HFFc6 (cell line): ENCODE measurements at places on chromosomes 13 and 19.

GRCh38 chr13:83796364-83796763, 85.9 kb downstream of the SLITRK1 start:
- DNase-seq = no peak

DNA sequence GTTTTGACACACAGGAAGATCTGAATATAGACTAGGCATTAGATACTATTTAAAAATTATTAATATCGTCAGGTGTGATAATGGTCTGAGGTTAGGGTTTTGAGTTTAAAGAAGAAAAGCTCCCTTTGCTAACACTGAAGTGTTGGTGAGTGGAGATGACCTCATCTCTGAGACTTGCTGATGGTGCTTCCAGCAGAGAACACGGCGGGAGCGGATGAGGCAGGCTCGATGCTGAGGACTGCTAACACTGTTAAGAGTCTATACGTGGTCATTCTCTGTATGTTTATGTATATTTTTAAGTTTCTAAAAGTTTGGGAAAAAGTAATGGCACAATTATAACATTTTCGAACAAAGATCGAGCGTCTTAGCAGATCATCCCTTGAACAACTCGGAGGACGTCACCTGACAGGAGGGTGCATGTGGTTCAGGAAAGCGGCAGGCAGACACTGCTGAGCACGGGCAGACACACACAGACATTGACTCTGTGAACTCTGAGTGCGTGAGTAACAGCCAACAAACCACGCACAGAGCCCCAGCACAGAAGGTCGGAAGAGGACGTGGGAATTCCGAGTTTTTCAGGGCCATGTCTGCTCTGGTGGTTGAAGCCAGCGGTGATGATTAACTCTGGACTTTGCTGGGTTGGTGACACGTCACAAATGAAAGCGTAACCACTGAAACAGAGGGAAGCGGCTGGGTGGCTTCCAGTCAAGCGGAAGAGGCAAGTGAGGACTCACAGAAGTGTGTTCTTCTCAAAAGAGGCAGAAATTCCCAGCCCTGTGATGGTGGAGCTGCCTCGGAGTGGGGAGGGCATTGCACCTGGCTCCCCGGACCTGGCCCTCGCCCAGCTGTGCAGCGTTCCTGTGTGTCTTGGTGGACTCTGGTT, 91.9 kb upstream of the TEX29 start:
- DNase-seq = no peak

DNA sequence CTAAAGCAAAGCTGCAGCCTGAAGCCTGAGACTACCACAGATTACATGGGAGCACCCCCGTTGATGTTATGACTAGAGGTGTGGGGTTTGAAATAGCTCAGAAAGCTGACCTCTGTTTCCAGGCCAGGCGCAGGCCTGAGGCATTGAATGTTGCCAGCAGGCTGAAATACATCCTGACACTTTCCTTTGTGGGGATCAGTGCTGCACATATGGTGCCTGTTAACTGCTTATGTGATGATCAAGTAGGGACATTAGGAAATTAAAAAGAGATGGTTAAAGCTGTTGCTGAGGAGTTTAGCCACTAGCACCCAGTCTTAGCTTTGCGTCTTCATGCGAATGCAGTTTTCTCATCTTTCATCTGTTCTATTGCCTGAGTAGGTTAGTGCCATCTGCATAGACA, 83.2 kb downstream of the CCNA1 start:
- DNase-seq = no peak

GRCh38 chr13:53601113-53601512, 572.5 kb downstream of the OLFM4 start:
- DNase-seq = no peak

DNA sequence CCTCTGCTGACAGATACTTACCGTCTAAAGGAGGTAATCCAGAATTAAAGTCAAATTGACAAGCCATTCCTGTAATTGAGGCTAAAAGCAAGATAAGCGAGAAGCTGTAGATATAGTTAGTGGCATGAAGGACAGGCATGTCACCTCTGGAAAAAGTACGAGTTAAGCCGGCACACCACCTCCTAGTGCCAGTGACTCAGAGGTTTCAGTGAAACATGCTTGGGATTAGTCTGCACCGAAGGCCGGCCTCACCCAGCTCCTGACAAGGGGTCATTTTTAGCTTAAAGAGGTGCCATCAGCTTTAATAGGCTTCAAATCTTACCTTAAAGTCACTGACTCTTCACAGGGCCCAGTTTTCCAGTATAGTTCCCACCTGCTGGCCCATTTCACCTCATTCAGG, 838.0 kb downstream of the UQCRFS1 start:
- no peak for DNase-seq

GRCh38 chr13:102928941-102929675, 83.3 kb downstream of the ERCC5 start:
- DNase-seq = no peak

GRCh38 chr19:30656520-30657100, 284.4 kb downstream of the ZNF536 start:
- no peak for DNase-seq

- no peak for DNase-seq
Measured at GRCh38 chr13:25659091-25659795, 287.5 kb downstream of the ATP8A2 start.

GRCh38 chr13:80390338-80390737, 49.4 kb upstream of the SPRY2 start:
- DNase-seq = no peak

DNA sequence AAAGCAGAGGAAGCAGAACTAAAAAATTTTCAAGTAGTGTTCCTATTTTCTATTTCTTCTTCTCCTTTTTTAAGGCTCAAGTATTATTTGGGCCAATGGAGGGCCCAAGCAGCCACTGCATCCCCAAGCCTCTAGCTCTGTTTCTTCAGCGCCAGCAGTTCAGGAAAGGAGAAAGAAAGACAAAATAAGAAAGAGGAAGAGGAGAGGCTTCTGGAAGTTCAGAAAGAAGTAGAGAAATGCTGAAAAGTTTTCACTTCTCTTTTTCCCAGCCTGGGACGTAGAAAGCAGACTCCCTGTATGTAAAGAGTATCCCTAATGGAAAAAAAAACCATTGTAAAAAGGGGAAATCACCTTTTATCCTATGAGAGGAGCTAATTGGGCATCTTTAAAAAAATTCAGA, 165.5 kb upstream of the KLF12 start:
- no peak for DNase-seq

GRCh38 chr13:98267080-98267912, 90.2 kb upstream of the RNF113B start:
- no peak for DNase-seq

GRCh38 chr19:51571599-51571998, 516 bp downstream of the ZNF175 start:
- DNase-seq = no peak

- DNase-seq = no peak
Measured at GRCh38 chr13:51628059-51628852, 44.0 kb downstream of the WDFY2 start.

- no peak for DNase-seq
Measured at GRCh38 chr19:13033244-13033643, 38.0 kb downstream of the NFIX start.

DNA sequence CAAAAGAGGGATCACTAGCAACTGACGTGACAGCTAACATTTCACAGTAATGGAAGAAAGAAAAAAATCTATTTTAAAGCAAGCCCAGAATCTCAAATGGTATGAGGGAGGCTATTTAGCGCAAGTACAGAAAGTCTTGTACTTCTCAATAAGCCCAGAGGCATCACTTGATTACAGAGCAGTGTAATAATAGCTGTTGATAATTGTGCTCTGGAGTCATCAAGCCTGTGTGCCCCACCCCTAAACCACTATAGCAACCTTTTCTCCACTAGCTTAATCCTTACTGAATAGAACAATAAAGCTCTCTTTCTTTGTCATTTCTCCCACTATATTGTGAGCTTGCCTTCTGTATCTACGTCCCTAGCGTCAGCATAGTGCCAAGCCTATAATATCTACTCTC, 56.6 kb downstream of the FREM2 start:
- no peak for DNase-seq

- DNase-seq = no peak
Measured at GRCh38 chr19:2611483-2612464, 90.7 kb downstream of the GNG7 start.

GRCh38 chr19:35790981-35791813, 15.8 kb downstream of the ARHGAP33 start:
- no peak for DNase-seq

DNA sequence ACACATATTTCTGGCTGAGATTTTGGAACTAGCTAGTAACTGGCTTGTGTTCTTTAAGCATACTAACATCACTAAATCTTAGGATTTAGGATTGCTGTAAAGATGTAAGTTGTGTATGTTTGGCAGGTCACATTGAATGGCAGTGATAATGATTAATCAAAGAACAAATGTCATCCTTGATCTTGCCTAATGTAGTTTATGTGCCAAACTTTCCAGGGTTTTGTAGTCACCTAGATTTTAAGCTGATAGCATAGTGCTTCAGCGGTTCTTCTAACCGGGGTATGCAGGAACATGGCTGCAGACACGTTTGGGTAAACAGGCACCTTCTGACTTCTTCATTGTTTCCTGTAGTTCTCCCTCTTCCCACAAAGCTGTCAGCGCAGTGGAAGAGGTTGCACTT, 9.7 kb downstream of the CLN5 start:
- no peak for DNase-seq

DNA sequence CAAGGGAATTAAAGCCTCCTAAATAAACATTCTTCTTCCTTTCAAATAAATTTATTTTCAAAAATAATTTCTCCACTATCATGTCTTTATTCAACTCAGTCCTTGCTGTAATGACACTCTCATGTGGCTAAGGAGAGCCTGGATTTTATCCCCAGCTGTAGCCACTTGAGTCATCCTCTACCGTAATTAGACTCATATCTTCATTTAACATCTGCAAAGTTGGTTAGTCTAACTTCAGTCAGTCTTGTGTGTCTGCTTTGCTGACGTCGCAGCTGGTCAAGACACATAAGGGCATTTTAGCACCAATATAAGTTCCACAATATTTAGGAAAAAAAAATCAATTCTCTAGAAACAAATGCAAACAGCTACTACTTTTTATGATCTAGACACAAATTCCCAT, 776.4 kb upstream of the ATXN8OS start:
- no peak for DNase-seq

DNA sequence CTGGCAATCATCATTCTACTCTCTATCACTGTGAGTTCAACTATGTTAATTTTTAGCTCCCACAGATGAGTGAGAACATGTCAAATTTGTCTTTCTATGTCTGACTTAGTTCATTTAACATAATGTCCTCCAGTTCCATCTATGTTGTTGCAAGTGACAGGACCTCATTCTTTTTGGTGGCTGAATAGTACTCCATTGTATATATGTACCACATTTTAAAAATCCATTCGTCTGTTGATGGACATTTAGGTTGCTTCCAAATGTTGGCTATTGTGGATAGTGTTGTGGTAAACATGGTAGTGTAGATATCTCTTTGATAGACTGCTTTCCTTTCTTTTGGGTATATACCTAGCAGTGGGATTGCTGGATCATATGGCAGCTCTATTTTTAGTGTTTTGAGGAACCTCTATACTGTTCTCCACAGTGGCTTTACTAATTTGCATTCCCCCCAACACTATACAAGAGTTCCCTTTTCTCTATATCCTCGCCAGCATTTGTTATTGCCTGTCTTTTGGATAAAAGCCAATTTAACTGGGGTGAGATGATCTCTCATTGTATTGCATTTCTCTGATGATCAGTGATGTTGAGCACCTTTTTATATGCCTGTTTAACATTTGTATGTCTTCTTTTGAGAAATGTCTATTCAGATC, 124.1 kb downstream of the PCCA start:
- DNase-seq = no peak

- DNase-seq = no peak
Measured at GRCh38 chr13:85626603-85627002, 172.6 kb downstream of the SLITRK6 start.

DNA sequence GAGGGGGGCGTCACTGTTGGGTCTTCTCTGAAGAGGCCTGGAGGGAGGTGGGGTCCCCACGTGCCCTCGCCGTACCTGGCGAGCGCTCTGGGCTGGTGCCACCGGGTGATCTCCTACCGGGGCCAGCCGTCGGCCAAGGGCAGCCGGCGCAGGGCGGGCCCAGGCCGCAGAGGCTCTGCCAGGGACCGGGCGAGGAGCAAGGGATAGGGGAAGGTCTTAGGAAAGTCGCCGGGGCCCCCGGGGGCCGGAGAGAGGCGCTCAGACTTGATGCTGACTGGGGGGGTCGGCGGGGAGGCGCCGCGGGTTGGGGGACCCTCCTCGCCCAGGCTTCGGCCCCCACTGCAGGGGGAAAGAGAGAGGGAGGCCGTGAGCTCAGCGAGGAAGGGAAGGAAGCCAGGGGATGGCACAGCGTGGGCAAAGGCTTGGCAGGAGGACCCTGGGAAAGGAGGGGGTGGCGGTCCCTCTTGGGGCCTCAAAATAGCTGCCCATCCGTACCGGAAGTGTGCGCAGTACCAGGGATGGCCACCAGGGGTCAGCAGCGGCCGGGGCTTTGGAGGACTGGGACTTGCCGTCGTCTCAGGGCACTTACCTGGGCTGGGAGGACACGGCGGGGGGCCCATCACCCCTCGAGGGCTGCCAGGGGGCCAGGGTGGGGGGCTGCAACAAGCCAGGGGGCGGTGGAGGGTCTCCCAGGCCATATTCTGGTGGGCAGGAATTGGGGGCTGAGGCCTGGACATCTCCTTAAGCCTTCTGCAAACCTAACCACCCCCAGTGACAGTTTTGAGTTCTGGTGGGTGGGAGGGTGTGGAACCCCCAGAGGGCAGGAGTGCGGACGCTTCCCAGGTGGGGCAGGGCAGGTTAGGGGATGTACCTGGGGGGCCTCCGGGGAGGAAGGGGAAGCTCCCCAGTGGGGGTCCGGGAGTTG, 7.7 kb upstream of the TMEM161A start:
- DNase-seq = peak; percentile 34
